ENCODE measurements at places on chromosomes 6 and 20. TPM values are rescaled to one million over a fixed set of nuclear protein-coding genes. Genes with fewer than 3 reads are reported as not detected.
A peak's percentile ranks its signal among the peaks of the same experiment; 100 is the strongest.

The AKAP7 gene
- total RNA-seq: 205 TPM

The ASF1A gene
- total RNA-seq: 40.4 TPM

The FABP7 gene
- total RNA-seq: 1,193 TPM

The ADAT2 gene
- 4.5 TPM for total RNA-seq

The GPR31 gene
- not detected for total RNA-seq

The SIRPD gene
- not detected for total RNA-seq

The TNFRSF6B gene
- not detected for total RNA-seq

The DPPA5 gene
- not detected for total RNA-seq

The HLA-DRB5 gene
- total RNA-seq: 1.6 TPM

DNA sequence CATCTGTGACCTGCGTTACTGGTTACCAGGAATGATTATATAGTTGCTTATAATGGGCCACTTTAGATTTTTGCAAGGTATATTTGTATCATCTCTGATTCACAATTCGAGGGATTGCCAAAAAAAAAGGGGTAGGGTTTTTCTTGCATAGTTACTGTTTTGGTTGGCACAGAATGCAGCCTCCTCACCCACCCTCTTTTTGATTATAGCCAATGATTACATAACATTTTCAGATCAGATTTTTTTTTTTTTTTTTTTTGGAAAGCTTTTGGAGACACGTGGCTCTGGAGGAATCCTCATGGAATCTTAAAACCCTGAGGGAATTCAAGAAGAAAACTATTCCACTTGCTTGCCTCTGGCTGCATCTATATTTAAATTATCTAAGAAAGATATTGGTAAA lies 53.7 kb downstream of the UST start:
- no peak for DNase-seq

- peak; percentile 75 for DNase-seq
Measured at GRCh38 chr6:147506704-147507114, 1.8 kb upstream of the SAMD5 start.

GRCh38 chr6:45715508-45715803 lies 300.2 kb downstream of the CLIC5 start:
- DNase-seq: no peak

- no peak for DNase-seq
Measured at GRCh38 chr6:132053511-132053910, 102.3 kb upstream of the CCN2 start.

DNA sequence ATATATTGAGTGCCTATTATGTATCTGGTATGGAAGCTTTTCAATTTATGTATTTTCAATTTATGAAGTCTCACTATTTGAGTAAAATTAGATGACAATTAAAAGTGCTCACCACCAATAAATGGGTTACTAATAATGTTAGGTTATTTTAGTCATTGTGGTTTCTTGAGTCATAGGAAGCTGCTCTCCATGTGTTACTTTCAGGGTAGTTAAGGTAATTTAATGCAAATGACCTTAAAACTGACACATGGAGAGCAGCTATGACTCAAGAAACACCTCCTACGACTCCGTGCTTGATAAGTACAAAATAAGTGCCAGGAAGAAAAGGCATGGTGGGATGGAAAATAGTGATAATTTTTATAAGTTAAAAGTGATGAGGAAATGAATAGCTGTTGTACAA lies 16.5 kb upstream of the TINAG start:
- no peak for DNase-seq

DNA sequence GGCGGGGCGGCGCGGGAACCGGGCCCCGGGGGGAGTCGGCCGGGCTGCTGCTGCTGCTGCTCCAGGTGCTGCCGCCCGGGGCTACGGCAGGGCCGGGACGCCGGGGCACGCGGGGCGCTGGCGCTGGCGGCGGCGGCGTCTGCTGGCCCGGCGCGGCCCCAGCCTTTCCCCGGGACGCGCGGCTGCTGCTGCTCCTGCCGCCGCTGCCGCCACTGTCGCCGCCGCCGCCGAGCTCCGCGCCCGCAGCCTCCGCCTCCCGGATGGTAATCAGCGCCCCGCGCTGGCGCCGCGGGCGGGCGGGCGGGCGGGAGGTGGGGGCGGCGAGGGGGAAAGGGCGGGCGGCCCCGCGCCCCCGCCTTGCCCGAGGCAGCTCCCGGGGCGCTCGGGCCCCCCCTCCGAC lies 306 bp downstream of the EBF4 start:
- DNase-seq: no peak

DNA sequence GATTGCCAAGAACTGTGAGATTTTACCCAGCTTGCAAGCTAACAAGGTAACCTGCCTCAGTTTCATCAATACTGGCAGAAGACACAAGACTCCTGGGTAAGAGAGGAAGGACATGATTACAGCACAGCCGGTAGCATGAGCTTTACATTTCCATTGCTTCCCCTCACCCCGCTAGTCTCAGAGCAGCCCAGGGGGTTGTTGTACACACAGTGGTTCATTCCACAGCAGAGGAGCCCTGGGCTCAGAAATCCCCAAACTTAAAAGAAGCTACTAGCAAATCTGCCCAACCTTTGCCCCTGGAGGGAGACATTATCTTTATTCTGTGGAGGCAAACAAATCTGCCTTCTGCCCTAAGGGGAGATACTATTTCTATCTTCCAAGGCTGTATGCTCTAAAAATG lies 17.1 kb upstream of the MTHFD1L start:
- DNase-seq: no peak

DNA sequence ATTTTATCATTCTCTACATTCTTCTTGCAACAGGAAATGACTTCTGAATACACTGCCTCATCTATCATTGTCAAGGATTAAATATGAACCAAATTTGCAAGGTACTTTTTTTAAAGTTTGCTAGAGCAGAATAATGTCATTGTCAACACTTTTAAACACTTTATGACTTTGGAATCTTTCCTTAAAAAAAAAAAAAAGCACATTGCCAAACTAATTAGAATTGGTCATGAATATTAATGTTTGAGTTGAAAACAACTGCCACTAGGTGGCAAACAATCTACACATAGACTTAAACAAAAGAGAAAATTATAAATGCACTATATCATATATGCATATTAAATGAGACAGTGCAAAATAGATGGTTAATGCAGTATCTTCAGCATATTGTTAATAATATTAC lies 32.5 kb upstream of the TMEM244 start:
- DNase-seq: peak; percentile 7

GRCh38 chr20:16158090-16158975 lies 414.9 kb downstream of the KIF16B start:
- DNase-seq: no peak

DNA sequence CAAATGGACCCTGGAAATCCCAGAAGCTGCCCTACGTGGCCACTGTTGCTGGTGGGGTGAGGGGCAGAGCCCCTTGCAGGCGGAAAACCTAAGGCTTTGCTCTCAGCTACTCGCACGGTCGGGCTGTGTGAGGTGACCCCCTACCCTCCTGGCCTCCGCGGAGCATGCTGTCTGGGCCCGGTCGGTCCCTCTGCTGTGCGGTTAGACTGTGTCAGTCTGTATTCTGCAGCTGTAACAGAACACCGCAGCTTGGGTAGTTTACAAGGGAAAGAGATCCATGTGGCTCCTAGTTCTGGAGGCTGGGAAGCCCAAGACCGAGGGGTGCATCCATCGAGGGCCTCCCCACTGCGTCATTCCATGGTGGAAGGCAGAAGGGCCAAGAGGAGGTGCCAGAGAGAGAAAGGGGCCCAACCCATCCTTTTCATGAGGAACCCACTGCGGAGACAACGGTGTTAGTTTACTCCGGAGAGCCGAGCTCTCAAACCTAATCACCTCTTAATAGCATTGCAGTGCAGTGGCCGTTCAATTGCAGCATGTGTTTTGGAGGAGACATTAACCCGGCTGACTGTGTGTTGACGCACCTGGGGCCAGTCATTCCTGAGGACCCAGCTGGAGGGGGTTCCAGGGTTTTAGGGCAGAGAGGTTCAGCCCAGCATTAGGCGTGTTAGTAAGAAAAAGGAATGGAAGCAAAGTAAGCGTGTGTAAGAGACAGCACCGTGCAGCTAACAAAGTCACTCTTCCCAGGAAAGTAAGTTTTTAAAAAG lies 18.3 kb downstream of the COL9A3 start:
- no peak for DNase-seq

DNA sequence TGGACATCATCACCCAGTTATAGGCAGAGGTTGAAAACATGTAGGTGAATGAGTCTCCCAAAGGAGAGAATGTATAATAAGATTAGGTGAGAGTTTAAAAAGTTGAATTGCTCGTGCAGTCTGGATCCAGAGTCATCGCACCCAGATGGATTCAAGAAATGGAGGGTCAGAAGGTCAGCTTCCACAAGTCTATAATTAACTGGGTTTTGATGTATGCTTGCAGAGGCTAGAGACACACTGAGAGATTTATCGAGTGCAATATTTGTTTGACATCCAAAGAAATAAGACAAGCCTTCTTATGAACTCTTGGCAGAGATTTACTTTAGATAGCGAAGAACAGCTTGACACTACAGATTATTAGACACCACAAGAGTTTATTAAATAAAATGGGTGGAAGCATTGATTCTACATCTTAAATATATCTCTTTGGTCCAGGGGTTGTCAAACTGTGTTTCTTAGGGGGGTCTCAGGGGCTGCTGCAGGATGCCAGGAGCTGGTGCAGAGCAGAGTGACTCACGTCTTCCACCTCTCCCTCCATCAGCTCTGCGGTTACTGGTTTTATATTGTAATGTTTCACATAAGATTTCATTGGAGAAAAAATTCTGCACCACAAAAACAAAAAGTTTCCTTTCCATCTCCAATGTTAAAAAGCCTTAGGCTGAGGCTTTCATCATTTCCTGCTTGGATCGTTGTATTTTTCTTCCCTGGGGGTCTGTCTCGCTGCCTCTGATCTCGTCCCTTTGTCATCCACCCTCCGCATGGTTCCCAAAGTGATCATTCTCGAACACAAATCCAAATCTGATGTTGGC lies 176.2 kb upstream of the AHI1 start:
- no peak for DNase-seq

DNA sequence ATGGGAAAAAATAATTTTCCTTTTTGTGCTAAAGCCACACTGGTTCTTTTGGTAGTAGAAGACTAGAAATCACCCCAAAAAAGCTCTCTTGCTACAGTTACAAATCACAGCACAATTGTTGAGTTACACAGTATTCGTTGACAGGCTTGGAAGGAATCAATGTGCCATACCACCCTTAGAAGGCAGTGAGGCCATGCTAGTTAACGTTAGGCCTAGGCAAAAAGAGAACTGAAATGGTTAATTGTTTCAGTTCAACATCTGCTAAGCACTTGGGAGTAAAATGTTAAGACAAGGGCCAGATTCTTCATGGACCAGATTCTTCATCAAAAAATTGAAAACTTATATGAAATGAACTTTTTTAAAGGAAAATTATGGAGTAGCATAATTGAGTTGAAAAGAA lies 626.2 kb downstream of the UTRN start:
- no peak for DNase-seq

- DNase-seq: no peak
Measured at GRCh38 chr6:113065611-113066010, 718.5 kb downstream of the RFPL4B start.

DNA sequence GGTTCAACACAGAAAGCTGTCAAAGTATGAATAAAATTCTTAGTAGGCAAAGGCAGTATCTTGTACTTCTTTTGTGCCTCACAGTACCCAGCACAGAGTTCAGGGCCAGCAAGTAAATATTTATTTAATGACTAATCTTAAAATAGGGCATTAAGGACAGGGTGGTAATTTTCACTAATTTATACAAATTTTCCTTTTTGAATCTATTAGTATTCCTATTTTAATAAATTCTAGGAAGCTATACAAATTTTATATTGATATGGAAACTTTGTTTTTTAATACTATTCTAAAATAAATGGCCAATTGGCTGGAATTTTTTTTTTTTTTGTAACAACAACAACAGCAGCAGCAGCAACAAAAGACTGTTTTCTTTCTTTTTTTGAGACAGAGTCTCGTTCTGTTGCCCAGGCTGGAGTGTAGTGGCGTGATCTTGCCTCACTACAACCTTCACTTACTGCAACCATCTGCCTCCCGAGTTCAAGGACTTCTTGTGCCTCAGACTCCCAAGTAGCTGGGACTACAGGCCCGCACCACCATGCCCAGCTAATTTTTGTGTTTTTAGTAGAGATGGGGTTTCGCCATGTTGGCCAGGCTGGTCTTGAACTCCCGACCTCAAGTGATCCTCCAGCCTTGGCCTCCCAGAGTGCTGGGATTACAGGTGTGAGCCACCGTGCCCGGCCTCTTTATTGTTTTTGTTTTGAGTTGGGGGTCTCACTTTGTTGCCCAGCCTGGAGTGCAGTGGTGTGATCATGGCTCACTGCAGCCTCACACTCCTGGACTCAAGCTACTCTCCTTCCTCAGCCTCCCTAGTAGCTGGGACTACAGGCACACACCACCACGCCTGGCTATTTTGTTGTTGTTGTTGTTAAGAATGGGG lies 85.2 kb downstream of the FKBP5 start:
- DNase-seq: no peak

DNA sequence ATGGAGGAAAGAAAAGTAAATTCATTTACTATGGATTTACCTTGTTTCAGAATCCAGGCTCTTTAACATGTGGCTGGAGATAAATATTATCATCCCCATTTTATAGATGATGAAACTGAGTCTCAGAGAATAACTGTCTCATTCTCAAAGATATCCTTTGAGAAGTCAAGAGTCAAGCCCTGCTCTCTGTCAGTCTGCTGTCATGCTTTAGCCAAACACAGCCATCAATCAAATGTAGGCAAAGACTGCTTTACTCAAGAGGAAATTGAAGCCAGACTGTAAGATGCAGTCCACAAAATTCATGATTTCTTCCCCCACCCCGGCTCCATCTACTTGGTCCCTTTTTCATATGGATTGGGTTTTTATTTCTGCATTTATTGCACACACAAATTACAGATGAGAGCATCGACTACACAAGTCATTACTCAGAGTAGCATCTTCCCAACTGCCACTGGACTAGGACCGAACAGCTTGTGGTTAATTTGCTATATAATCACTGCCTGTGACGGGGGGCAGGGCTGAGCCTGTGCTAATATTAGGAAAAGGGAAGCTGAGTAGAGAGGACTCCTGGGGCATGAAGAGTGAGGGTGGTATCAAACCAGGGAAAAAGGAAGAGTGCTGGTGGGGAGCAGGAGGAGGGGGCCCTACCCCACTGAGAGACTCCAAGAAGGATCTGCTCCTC lies 102.7 kb upstream of the TOP1 start:
- DNase-seq: no peak
